BJ (cell line): ENCODE measurements at places on chromosomes 2 and 18.
A peak's percentile ranks its signal among the peaks of the same experiment; 100 is the strongest.

- DNase-seq = no peak
Measured at GRCh38 chr2:11168488-11168887, 13.2 kb downstream of the SLC66A3 start.

- DNase-seq = no peak
Measured at GRCh38 chr2:38797250-38797676, 19.3 kb downstream of the GEMIN6 start.

DNA sequence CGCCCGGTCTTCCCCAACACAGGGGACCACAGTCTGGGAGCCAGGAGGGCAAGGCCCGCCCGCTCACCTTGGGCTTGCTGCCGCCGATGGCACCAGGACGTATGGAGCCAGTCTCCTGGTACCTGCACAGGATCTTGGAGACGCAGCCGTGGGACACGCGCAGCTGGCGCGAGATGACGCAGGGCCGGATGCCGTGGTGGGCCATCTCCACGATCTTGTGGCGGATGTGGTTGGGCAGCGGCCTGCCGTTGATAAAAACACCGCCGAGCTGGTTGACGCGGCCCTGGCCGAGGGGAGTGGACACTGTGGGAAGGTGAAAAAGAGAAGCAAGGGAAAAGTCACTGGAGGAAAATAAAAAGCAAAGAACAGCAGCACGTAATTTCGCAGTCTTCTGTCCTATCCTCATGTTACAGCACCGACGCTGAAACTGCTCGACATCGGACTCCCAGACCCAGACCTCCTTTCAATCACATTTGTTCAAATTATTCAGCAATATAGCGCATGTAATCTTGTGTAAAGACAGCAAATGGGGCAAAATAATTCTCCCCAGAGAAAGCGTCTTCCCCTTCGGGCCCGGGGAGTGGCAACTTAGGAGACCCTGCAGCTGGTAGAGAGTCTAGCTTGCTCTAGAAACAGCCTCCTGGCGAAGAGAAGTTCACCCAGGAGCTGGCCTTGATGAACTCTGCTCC lies 1.7 kb downstream of the PAX3 start:
- no peak for DNase-seq

DNA sequence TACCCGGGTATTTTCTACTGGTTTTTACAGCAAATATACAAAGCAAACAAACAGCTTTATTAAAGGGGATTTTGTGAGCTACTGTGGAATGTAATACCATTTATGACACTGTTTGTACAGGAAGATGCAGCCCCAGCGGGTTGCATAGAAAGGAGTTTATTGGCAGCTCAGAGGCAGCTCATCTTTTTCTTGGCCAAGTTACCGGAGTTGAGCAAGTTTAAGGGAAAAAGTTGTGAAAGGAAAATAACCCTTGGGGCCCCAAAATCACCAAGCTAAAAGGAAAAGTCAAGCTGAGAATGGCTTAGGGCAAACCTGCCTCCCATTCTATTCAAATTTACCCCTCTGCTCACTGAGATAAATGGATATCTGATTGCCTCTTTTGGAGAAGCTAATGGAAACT lies 60.8 kb downstream of the MOB4 start:
- DNase-seq = peak; percentile 15

DNA sequence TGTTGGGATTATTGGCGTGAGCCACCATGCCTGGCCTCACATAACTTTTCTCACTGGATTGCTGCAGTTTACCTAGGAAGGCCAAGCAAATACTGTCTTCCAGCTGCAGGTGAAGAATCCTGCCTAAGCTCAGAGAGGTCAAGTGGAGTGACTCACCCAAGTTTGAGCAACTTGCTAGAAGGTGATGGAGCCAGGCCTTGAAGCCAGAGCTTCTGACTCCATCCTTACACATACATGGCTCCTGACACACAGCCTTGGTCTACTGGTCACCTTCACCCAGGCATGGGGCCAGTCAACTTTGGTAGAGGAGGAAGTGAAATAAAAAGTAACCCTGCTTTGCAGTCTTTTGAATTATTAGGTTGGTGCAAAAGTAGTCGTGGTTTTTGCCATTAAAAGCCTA lies 93.5 kb downstream of the VWA3B start:
- no peak for DNase-seq

DNA sequence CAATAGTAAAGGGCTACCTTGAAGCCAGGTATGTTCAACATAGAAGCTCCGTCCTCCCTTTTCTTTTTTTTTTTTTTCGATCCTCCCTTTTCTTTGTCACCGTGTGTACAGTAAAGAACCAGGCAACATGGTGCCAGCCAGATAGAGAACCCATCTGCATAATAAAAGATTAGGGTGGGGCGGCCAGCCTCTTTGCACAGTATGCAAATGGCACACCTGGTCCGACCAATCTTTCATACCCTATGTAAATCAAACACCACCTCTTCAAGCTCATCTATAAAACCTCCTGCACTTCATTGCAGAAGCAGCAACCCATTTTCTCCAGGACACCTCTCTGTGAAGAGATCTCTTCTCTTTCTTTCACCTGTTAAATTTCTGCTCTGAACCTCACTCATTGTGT lies 7.3 kb upstream of the WDR33 start:
- DNase-seq = no peak

DNA sequence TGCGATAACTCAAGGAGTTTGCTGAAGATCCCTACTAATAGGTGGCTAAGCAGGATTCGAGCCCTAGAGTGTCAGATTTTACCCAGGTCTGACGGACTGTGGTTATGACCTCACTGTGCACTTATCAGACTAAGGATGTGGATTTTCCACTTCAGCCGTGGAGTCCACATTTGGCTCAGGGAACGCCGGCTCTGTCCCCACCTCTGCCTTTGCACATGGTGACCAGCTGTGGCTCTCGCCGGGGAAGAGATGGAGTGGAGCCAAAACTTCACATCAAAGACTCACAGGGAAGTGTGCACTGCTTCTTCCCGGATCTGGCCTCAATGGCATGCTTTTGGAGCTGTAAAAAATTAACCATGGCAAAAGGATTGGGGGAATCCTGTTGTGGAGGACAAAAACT lies 249.3 kb upstream of the APCDD1 start:
- no peak for DNase-seq

- DNase-seq = no peak
Measured at GRCh38 chr2:73908689-73909652, 16.2 kb downstream of the ACTG2 start.

- no peak for DNase-seq
Measured at GRCh38 chr2:109231428-109231827, 102.4 kb downstream of the SH3RF3 start.

DNA sequence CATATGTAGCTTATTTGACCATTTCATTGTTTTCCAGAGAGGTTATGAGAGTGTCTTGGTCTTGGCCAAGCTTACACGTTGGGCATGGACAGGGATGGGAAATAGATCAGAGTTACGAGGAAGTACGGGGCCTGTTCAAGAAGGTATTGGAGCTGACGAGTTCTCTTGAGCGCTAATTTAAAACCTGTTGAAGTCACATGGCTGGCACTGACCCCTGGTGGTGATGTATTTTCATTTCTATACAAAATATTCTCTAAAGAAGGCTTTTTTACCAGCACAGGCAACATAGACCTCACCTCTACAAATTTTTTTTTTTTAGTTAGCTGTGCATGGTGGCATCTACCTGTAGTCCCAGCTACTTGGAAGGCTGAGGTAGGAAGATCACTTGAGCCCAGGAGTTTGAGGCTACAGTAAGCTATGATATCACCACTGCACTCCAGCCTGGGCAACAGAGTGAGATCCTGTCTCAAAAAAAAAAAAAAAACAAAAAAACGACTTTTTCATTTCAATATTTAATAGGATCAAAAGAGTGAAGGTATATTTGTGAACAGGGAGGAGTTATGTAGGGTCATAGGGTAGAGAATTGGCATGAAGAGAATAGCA lies 19.6 kb downstream of the UGP2 start:
- no peak for DNase-seq

DNA sequence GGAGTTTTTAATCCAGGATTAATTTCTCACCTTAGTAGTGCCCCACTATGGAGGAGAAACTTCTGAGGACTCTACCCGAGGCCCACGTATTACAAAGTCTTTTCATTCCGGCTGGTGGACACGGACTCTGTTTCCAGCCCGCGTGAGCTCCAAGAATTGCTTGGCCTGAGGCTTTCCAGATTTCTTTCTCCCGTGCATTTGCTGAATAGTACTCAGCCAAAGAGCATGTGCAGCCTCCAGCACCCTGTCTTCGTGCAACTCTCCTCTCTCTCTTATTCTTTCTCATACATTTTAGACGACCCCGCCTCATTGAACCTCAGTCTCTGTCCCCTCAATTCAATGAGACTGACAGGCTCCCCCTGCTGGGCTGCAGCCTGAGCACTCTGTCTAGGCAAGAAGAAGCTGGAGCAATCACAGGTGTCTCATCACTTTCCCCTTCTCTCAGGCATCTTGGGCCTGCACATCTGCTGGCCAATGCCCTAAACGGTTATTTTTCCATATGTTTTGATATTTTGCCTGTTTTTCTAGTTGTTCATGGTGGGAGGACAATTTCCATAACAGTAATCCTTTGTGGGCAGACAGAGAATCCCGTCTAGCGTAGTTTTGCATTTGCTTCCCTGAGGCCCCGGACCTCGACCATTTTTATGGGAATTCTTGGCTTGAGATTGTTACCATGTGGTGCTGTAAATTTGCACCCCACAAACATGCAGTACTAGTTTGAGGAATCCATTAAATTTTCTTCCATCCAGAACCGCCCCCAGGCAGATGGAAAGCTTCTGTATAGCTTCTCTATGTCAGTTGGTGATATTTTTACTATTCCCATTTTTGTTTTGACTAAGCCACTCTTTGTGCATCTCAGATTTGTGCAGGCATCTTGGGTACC lies 50.1 kb upstream of the LPIN2 start:
- DNase-seq = no peak

- DNase-seq = no peak
Measured at GRCh38 chr2:188668017-188668680, 306.0 kb upstream of the COL3A1 start.

- no peak for DNase-seq
Measured at GRCh38 chr2:240821429-240821778, 1.4 kb upstream of the KIF1A start.

DNA sequence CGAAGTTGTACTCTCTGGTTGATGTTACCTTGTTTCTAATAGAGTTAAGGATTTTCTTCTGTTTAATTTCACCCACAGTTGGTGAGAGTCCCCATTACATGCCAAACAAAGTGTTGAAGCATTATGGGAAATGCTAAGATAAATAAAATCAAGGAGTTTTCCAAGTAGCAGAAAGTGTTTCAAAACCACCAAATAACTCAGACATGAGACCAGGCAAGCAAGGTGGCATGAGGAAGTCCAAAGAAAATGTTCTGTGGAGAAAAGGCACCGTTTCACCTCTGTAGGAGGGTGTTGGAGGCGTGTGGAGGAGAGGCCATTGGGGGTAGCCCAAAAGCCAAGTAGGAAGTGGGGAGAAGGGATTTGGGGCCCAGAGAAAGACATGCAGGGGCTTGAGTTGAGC lies 8.7 kb downstream of the CFAP221 start:
- no peak for DNase-seq

GRCh38 chr2:111697560-111697959 lies 186.4 kb downstream of the ANAPC1 start:
- no peak for DNase-seq

- DNase-seq = no peak
Measured at GRCh38 chr2:6423157-6423556, 442.6 kb downstream of the CMPK2 start.

GRCh38 chr2:133774654-133775015 lies 206.4 kb upstream of the NCKAP5 start:
- DNase-seq = no peak

DNA sequence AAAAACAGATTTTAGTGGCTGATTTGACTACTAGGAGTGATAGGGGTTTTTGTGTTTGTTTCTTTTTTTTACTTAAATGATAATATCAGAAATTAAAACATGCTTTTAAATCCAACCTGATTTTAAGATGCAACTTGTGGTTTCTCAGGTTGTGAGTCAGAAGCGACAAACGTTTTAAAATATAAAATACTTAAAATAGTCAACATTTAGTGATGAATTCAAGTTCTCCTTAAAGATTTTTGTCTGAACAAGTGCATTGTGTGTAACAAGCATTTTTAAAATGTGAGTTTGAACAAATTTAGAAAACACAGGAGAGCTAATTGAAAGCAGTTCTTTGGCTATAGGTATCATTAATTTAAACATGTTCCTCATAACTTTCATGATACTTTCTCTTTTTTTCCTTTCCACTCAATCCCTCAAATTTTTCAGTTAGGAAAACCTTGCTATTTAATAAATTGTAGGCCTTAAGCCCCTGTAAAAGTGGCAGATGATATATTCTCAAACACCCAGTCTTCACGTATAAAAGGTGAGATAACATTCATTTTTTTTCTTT lies 3.6 kb downstream of the TBR1 start:
- no peak for DNase-seq

DNA sequence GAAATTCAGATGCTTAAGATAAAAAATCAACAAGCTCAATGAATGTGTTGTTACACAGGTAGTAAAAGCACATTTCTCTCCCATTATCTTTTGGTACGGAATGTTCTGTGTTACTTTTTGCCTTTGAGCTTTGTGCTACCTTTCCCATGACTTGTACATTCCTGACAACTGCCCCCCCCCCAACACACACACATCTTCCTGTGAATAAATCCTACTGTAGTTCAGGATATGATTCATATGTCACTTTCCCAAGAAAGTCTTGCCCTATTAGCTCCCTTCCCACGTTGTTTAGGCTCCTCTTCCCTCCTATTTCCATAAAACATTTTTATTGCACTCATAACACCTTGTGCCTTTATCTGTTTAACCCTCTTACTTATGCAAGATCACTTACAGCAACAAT lies 442.6 kb upstream of the LRATD1 start:
- no peak for DNase-seq

DNA sequence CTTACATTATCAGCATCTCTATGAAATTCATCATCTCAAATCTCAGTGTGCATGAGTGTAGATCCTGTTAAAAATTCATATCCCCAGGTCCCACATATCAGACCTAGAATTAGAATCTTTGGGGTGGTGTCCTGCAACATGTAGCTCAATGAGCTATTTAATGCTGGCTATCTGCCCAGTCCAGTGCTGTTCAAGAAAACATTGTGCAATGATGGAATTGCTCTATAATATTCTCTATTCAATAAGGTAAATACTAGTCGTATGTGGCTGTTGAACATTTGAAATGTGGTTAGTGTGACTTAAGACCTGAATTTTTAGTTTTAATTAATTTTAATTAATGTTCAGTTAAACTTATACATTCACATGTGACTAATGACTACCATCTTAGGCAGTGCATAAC lies 127.4 kb downstream of the NOL4 start:
- DNase-seq = no peak

DNA sequence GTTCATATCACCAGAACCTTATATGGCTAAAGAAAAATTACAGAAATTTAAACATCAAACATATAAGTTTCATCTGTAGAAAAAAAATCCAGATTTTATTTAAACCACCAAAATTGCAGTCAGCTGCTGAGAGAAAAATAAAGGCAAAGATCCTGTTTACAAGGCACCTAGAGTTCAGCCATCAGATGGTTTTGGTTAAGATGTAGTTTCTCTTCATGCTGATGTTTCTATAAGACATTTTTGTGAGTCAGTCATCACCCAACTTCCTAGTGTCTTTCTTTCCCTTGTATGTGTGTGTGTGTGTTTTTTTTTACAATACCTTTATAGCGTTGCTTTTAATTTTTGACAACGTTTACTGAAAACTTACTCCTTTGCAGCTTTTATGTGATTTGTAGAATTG lies 26.1 kb upstream of the MMADHC start:
- DNase-seq = peak; percentile 63

GRCh38 chr2:85584857-85585780 lies 888 bp downstream of the VAMP5 start:
- no peak for DNase-seq
